ENCODE measurements at places on chromosomes 5 and 9.
A peak's percentile ranks its signal among the peaks of the same experiment; 100 is the strongest.

DNA sequence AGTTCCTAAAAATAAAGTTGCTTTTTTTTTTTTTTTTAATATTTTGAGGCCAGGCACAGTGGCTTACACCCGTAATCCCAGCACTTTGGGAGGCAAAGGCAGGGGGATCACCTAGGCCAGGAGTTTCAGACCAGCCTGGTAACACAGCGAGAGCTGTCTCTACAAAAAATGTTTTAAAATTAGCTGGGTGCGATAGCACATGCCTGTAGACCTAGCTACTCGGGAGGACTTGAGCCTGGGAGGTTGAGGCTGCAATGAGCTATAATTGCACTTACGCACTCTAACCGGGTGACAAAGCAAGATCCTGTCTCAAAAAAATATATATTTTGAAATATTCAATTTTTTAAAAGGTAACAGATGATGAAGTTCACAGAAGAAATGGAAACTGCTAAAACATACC, 22.9 kb downstream of the GOLPH3 start:
- no peak for DNase-seq

DNA sequence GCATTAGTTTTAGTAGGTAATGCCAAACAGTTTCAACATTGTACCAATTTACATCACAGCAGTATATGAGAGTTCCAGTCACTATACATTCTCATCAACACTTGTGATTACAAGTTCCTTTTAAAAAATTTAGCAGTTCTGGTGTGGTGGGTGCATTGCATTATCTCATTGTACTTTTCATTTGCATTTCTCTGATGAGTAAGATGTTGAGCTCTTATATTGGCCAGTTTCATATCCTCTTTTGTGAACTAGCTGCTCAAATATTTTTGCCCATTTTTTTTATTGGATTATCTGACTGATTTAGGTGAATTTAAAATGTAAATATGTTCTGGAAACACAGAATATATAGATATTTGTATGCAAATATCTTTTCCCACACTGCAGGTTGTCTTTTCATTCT, 160.9 kb upstream of the NR3C1 start:
- peak; percentile 97 for DNase-seq

DNA sequence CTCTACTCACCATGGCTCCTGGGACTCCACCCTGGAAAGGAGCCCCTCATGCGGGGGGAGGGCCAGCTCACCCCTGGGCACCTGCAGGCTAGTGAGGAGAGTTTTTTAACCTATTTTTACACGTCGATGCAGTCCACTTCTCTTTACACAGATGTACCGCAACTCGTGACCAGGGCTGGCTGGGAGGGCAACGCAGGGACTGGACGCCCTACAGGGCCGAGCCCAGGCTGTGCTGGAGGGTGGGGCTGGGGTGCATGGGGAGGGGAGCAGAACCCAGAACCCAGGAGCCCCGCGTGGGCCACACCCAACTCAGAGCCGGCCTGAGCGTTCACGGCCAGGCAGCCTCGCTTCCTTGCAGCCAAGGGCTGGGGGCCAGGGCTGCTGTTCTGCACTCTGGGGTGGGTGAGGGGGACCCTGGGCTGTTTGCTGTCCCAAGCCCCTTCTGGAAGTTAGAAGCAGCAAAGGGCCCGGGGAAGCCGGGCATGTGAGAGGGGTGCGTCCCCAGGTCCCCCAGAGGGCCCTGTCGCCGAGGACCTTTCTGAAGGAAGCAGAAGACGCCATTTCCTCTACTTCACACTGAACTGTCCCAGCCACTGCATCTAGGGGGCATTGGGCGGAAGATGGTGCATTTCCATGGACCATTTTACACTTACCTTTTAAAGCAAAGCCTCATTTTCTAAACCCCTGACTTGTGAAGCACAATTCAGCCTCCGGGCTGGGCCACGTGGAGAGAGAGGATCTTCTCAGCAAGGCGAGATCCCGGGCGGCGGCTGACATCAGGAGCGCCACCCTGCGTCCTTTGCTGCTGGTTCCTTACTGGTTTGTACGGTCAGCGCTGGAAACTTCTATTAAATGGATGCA, 90.5 kb downstream of the KCNT1 start:
- no peak for DNase-seq

DNA sequence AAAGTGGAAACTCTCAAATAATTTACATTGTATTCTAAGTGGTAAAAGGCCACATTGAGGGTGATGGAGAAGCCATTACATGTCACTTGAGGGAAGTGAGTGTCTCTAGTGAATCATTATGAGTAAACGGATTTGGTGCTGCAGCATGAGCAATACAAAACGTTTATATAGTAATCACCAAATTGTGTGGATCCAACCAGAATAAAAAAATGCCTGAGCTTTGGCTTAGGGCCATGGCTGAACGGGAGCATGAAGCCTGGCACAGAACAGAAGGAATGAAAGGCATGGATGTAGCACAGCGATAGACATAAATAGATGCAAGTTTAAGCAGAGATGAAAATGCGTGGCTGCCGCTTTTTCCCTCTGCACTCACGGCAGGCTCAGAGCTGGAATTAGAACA, 58.3 kb downstream of the PTTG1 start:
- peak; percentile 53 for DNase-seq

- DNase-seq, result no peak
These were observed 111.5 kb upstream of the ANKRD55 start for GRCh38 chr5:56344594-56344993.

DNA sequence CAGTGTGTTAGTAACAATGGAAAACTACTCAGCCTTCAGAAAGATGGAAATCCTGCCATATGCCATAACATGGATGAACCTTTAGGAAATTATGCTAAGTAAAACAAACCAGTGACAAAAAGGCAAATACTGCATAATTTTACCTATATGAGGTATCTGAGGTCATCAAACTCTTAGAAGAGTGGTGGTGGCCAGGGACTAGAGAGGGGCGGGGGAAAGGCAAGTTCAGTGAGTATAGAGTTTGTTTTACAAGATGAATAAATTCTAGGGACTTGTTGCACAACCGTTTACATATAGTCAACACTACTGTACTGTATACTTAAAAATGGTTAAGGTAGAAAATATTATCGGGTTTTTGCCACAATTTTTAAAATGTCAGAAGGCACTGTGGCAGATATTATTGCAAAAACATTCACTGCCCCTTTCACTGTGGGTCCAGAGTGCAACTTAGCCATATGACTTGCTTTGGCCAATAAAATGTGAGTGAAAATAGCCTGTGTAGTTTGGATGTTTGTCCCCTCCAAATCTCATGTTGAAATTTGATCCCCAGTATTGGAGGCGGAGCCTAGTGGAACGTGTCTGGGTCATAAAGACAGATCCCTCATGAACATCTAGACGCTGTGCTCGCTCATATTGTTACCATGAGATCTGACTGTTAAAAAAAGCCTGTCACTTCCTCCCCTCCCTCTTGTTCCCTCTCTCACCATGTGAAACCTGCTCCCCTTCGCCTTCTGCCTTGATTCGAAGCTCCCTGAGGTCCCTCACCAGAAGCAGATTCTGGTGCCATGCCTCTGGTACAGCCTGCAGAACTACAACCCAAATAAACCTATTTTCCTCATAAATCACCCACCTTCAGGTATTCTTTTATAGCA, 9.5 kb downstream of the ZNF367 start:
- DNase-seq, result no peak

GRCh38 chr5:53023969-53024368, 34.8 kb downstream of the ITGA2 start:
- DNase-seq, result peak; percentile 95

GRCh38 chr5:169873642-169874041, 106.7 kb downstream of the INSYN2B start:
- DNase-seq, result peak; percentile 80

GRCh38 chr5:139764886-139765408, 30.7 kb upstream of the PSD2 start:
- no peak for DNase-seq

DNA sequence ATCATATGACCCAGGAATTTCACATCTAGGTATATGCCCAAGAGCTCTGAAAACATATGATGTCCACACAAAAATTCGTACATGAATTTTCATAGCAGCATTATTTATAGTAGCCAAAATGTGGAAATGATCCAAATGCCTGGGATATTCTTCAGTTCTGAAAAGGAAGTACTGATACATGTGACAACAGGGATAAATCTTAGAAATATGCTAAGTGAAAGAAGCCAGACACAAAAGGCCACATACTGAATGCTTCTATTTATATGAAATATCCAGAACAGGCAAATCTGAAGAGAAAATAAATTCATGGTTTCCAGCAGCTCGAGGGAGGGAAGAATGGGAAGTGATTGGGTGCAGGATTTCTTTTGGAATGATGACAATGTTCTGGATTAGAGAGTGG, 16.8 kb upstream of the ZBTB43 start:
- DNase-seq, result no peak

GRCh38 chr9:20642045-20642444, 19.7 kb upstream of the MLLT3 start:
- no peak for DNase-seq

- peak; percentile 32 for DNase-seq
These were observed 63.0 kb upstream of the BASP1 start for GRCh38 chr5:17154211-17154996.

- no peak for DNase-seq
These were observed 10.6 kb upstream of the SLC44A1 start for GRCh38 chr9:105233873-105234272.

GRCh38 chr5:57600321-57600720, 117.7 kb upstream of the ACTBL2 start:
- no peak for DNase-seq

- peak; percentile 45 for DNase-seq
These were observed 26.9 kb downstream of the SLC46A2 start for GRCh38 chr9:112863746-112864145.

GRCh38 chr9:114266969-114267368, 55.9 kb upstream of the ORM1 start:
- DNase-seq, result no peak

GRCh38 chr9:78097541-78097940, 65.9 kb upstream of the GNAQ start:
- DNase-seq, result peak; percentile 79

DNA sequence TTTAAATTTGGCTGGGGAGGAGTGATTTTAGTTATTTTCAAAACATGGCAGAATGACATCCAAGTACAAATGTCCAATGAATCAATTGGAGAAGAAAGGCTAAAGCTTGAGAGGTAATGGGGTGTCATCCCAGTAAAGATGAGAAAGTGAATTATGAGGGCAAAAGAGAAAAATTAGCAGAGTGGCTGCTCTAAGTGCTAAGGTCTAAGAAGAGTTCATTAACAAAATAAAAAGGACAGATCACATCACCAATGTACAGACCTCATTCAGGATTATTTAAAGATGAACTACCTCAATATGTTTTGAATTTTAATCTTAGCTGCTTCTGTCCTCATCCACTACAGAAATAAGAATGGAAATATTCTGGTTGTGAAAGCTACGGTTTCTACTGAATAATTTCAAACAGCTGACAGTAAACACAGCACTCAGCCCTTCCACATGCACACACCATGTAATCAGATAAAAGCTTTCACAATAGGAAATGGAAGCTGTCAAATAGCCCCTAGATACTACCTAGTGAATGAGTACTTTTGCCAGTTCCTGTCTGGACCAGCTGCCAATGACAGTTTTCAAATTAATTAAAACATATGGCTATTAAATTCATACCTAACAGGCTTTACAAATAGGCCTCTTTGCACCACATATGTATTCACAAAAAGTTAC, 171.5 kb downstream of the SSBP2 start:
- DNase-seq, result peak; percentile 15

GRCh38 chr5:58761407-58761806, 178.5 kb downstream of the RAB3C start:
- no peak for DNase-seq

- DNase-seq, result peak; percentile 78
These were observed at the start of gene TICAM2 for GRCh38 chr5:115601701-115602590. TSS of gene TICAM2 (minus strand) at chr5:115602479. CDS start at chr5:115581256, 21,223 bp downstream.

DNA sequence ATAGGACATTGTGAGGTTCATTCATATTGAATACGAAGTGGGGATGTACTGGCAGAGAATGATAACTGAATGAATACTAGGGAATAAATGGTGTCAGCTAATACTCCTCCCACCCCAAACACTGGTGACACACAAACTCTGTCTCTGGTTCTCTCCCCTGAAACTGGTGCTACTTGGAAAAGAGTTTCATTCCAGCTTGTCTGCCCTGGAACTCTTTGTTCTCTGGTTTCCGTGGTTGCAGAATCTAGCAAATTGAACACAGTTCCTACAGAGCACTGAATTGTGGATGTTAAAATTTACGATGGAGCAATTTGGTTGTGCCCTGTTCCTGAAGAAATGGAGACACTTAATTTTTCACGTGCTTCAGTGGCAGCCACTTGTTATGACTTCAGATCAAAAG, 181.7 kb downstream of the KCTD16 start:
- no peak for DNase-seq

GRCh38 chr5:21219251-21219650, 1231.3 kb upstream of the CDH18 start:
- DNase-seq, result no peak

DNA sequence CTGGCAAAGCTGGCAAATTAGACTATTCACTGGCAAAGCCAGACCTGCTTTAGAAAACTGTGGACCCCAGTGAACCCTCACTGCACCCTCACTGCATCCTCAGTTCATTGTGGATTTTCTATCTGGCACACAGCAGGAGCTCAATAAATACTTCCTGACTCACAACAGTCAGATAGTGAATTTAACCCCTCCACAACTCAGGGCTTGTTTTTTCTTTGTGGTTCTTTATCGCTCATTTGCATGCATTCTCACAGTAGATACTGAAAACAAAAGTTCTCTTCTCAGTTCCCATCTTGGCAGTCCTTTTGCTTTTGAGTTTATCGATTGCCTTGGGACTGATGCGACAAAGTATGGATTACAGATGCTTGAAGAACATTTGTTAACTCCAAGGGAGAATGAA, 99.8 kb downstream of the ACTL7B start:
- no peak for DNase-seq

DNA sequence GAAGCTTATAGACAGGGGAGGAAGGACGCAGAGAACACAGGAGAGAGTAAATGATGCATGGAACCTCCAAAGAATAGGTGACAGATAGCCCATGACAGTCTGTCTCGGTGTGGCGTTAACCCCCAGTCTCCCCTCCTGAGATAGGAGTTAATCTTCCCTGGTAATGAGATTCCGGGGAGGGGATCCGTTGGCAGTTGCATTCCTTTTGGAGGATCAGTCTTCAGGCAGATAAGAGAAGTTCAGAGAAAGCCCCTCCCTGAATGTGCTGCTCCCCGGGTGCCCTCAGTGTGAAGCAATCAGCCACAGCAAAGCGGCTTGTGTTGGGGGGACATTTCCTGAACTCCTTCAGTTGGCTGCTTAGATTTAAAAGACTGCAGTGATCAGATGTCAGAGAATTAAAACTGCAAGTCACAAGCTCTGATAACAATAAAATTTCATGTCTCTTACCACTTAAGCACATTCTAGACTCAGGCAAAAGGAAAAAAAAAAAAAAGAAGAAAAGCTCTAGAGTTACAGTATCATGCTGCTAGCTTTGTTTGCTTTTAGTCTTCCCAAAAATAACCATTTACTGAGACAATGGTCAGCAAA, 121.1 kb downstream of the EGFLAM start:
- DNase-seq, result no peak

GRCh38 chr5:74493411-74493810, 147.1 kb downstream of the ENC1 start:
- DNase-seq, result no peak

DNA sequence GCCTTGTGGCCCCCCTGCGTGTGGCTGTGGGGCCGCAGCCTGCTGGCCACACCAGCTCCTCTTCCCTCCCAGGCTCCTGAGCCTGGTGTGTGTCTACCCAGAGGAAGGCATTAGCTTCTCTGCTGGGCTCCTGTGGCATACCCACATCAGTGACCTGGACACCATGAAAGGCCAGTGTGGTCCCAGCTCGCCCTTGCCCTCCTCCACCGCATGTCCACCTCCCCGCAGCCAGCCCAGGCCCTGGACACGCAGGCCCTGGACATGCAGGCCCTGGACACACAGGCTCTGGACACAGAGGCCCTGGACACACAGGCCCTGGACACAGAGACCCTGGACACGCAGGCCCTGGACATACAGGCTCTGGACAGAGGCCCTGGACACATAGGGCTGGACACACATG, 153.4 kb upstream of the PPP1R26 start:
- DNase-seq, result no peak
